ENCODE measurements at places on chromosomes 12 and 14.

DNA sequence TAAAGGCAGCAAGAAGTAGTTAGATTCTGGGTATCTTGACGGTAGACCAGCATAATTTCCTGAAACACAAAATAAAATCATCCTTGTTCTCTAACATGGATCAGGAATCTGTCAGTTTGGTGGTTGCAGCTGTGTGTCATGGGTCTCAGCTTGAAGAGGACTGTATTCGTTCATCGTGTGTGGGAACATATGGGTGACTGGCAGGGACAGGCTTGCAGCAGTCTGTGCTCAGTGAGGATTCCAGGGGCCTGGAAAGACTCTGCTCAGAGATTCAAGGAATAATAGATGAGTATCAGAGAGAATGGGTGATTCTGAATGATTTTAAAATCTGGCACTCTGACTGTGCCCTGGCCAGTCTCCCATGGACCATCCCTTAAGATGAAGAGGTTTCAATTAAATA, 421.6 kb downstream of the APAF1 start:
- no peak for DNase-seq

GRCh38 chr12:4107436-4107878, 166.1 kb upstream of the CCND2 start:
- no peak for DNase-seq

GRCh38 chr12:29133181-29133580, 15.9 kb upstream of the FAR2 start:
- DNase-seq, result no peak

- DNase-seq, result no peak
Measured at GRCh38 chr14:92088494-92088893, 17.9 kb downstream of the ATXN3 start.

- no peak for DNase-seq
Measured at GRCh38 chr14:52080158-52080800, 11.4 kb upstream of the NID2 start.

DNA sequence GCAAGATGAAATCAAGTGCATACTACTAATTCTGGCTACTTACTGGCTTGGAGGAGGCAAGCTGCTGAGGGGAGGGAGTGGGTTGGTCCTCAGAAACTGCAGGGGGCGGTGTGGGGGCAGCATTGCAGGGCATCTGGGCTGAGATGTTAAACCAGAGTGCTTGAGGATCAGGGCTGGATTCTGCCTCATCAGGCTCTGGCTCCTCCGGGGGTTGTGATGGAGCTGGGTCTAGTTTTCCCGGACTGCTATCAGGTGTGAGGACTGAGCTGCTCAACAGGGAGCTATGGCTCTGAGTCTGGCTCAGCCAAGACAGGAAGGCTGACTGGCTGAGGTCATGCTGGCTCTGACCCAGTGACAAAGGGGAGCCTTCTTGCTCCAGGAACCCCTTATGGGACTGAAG, 28.6 kb downstream of the BAZ2A start:
- no peak for DNase-seq
